ENCODE measurements at places on chromosomes 7 and 10.

DNA sequence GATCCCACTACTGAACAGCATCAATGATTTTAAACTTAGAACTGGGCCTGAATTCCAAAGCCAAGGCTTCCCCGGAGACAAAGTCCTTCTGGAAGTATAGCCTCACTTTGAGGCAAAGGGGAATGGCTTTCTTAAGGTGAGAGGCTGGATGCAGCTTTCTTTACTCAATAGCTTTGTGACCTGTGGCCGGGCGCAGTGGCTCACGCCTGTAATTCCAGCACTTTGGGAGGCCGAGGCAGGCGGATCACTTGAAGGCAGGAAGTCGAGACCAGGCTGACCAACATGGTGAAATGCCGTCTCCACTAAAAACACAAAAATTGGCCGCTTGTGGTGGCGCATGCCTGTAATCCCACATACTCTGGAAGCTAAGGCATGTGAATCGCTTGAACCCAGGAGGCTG lies 3.2 kb upstream of the FGFR2 start:
- no peak for DNase-seq

- no peak for DNase-seq
These were observed 8.0 kb downstream of the COL17A1 start for GRCh38 chr10:104077663-104078151.

GRCh38 chr7:110664803-110665202 lies 426.1 kb upstream of the LRRN3 start:
- no peak for DNase-seq

DNA sequence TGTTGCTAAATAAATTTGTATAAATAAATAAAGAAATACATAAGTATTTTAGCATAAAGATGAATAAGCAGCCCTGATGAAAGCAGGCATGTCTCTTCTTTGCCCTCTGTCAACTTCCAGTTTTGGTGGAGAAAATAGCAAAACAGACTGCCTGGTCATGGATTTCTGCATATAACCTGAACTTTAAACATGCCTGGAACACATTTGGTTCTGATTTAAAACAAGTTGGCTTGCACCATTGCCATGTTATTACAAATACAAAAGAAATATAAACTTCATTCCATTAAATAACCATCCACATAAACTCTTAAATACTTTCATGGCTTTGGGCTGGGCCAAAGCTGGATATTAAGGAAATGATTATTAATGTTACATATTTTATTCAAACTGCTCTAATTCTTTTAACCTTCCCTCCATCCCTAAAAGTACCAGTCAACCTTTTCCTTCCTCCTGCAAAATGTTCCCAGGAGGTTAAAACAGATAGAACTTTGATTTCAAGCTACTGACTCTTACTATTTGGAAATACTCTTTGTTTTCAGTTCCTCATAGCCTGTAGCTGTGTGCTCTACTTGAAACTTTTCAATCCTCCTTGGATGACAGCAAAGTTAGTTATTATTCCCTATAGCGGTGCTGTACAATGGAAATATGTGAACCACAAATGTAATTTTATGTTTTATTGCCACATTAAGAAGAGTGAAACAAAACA lies 96.3 kb downstream of the BICC1 start:
- DNase-seq: no peak

GRCh38 chr7:39761449-39761848 lies 138.1 kb downstream of the RALA start:
- DNase-seq: no peak

GRCh38 chr10:114239994-114240345 lies 916 bp downstream of the VWA2 start:
- DNase-seq: no peak

- no peak for DNase-seq
These were observed 1.5 kb downstream of the DNAJC12 start for GRCh38 chr10:67836488-67836887.

- DNase-seq: no peak
These were observed 301.5 kb downstream of the FZD1 start for GRCh38 chr7:91565499-91566401.

GRCh38 chr10:70191972-70192305 lies 21.6 kb upstream of the SAR1A start:
- DNase-seq: no peak

DNA sequence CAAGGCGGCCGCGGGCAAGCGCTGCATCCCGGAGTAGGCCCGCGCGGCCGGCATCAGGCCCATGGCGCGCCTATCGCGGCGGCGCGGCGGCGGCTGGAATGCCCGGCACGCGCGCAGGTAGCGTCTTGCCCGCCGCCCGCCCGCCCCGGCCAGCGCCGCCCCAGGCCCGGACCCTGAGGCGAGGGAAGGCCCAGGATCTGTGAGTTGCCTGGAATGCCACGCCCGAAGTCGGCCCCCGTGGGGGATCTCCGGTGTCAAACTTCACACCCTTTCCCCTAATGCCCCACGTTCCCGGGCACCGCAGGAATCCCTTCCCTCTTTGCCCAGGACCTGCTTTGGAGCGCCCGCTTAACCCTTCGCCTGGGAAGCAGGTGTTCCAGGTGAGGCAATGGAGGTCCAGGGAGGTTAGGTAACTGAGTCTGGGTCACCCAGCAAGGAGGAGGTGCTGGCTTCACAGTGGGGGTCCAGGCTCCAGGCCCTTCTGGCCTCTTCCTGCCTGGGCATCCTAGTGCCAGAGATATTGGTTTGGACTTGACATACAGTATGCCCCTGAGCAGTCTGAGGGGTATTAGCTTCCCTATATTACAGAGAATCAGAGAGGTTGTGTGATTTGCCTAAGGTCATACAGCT lies 138.1 kb downstream of the ARHGAP22 start:
- DNase-seq: no peak

GRCh38 chr10:95431900-95432342 lies 129.2 kb downstream of the SORBS1 start:
- DNase-seq: no peak

- peak; percentile 88 for DNase-seq
These were observed 64.4 kb upstream of the PDGFA start for GRCh38 chr7:584122-584465.

- no peak for DNase-seq
These were observed 104.7 kb downstream of the GPR85 start for GRCh38 chr7:112981966-112982365.

DNA sequence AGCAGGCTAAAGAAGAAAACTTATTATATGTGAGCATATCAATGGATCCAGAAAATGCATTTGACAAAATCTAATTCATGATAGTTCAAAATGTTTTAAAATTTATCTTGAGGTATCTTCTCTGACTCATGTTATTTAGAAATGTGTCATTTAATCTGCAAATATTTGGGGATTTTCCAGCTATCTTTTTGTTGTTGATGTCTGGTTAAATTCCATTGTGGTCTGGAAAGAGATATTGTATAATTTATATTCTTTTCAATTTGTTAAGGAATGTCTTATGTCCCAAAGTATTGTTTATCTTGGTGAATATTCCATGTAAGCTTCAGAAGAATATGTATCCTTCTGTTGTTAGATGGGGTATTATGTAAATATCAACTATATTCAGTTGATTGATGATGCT lies 942.5 kb downstream of the KCNMA1 start:
- DNase-seq: no peak

GRCh38 chr7:138773817-138774216 lies 24.0 kb upstream of the TMEM213 start:
- DNase-seq: no peak

GRCh38 chr7:30731581-30731980 lies 20.4 kb upstream of the INMT start:
- no peak for DNase-seq

- no peak for DNase-seq
These were observed 436.8 kb upstream of the FOXK1 start for GRCh38 chr7:4245135-4245865.

GRCh38 chr10:78804411-78805032 lies 264.2 kb upstream of the ZMIZ1 start:
- DNase-seq: no peak

- DNase-seq: peak; percentile 48
These were observed 311.7 kb downstream of the GATA3 start for GRCh38 chr10:8365935-8366911.

GRCh38 chr7:54722026-54722425 lies 37.0 kb downstream of the SEC61G start:
- no peak for DNase-seq

DNA sequence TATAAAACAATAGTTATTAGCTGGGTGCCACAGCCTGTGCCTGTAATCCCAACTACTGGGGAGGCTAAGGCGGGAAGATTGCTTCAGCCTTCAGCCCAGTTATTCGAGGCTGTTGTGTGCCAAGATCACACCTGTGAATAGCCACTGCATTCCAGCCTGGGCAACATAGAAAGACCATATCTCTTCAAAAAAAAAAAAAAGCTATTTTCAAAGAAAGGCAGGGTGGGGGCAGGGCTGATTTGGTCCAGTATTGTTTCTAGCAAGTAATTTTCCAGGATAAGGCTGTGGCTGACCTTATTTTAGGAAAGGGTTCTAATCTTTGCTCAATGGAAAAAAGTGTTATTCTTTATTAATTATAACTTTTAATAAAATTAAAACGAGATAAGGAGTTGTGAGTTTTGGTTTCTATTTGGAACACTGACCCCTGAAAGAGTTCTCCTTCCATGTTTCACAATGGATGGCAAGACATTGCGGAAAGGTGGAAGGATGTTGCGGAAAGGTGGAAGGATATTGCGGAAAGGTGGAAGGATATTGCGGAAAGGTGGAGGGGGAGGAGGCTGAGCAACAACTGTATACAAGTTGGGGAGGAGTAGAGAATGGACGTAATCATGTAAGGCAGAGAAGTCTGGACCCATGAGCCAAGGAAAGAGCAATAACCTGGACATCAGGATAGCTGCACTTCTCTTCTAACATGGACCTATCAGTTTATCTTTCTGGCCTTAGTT lies 1.5 kb upstream of the C1GALT1 start:
- DNase-seq: no peak

DNA sequence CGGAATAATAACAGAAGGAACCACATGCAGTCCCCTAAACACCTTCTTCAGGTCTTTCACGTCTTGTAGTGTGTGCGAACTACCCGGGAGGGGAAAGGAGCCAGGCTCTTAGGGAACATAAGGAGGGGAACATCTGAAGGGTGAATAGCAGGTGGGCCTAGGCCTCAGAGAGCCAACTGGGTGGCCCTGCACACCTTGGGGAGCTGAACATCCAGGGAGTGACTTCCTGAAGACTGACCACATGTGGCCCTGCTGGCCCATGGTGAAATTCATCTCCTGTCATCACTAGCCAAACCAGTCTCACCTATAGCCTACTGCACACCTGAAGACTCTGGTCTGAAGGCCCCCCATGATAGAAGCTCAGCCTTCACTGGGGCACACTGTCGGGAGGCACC lies 5.6 kb downstream of the CALML3 start:
- no peak for DNase-seq

GRCh38 chr7:18708204-18708603 lies 212.7 kb downstream of the HDAC9 start:
- no peak for DNase-seq

DNA sequence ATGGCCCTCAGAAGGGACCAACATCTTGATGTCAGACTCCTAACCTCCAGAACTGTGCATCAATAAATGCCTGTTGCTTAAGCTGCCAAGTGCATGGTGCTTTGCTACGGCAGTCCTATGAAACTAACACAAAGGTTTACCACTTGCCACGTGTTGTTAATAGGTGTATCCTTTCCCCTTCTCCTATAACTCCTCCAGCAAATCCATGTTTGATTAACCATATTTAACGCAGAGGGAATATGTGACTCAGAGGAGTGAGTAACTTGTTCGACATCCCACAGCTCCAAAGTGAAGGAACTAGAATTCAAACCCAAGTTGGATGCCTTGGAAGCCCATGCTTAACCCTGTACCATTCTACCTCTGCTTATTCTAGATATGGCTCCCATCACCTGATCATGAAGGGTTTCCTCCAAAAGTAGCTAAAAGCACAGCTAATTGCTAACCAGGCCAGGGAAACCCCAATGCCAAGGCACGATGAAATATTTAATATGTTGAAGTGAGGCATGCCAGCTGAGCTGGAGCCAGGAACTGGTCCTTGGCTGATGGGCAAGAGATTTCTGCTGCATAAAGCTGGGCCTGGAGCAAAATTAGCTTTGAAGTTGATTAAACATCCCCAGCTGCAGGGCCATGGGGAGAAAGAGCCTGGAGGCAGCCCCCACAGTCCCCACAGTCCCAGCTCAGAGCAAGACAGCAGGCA lies 131.9 kb downstream of the C10orf90 start:
- no peak for DNase-seq

- no peak for DNase-seq
These were observed 7.8 kb downstream of the NPS start for GRCh38 chr10:127556916-127557315.

DNA sequence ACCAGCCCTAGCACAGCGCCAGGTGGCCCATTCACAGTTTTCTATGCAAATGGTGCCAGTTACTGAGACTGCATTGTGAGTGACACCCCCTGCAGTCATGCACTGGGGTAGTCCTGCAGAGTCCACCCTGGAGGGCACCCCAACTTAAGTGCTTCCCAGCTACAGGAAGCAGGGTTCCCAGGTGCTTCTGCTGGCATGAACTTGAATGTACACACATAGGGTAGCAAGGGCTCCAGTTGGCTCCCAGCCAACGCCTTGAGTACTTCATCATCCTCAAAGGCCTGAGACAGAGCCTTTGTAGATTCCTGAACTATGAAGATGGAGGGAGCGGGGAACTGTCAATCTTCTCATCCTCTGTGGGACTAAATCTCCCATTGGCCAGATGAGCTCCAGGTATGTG lies 11.5 kb upstream of the NPFFR1 start:
- DNase-seq: no peak

GRCh38 chr7:70392877-70393435 lies 739.0 kb upstream of the GALNT17 start:
- DNase-seq: no peak

GRCh38 chr10:105963334-105963884 lies 1201.1 kb downstream of the SORCS1 start:
- DNase-seq: no peak

GRCh38 chr7:91347290-91347689 lies 83.1 kb downstream of the FZD1 start:
- no peak for DNase-seq

GRCh38 chr10:43322331-43322730 lies 49.1 kb upstream of the FXYD4 start:
- no peak for DNase-seq

DNA sequence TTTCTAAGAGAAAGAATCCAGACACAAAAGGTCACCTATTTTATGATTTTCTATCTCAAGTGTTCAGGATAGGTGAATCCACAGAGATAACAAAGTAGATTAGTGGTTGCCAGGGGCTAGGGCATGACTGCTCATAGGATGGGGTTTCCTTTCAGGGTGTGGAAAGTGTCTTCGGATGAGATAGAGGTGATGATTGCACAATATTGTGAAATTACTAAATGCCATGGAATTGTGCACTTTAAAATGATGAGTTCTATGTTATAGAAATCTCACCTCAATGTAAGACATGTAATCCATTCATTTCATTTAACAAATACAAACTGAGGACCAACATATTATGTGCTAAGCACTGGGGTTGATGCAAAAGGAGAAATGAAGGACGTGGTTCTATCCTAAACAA lies 76.4 kb upstream of the GALNT17 start:
- no peak for DNase-seq

- no peak for DNase-seq
These were observed 149.3 kb downstream of the FGFR2 start for GRCh38 chr10:121448766-121449421.

All from stimulated activated CD4-positive, alpha-beta T cell treated with anti-CD3 and anti-CD28 coated beads, Interleukin-4, amount 100 ng/mL, for 1 hour (primary cell).